ENCODE measurements at places on chromosomes 6 and 20.

DNA sequence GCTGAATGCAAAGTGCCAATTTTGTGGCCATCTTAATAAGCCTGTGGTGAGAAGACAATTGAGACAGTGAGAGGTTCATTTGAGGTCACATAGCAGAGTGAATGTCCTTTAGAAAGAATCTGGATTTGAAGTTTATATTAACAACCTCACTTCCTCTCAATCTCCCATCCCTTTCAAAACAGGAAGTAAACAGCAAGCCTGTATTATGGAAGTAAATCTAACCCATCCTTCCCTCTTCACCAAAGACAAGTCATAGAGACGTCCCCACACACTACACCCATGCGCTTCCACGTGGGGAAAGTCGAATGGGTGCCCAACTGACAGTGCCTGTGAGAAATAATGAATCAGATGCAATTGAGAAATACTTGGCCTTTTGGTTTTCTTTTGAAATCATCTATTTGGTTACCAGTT lies 28.8 kb upstream of the CCND3 start:
- no peak for DNase-seq

- no peak for DNase-seq
Observed at GRCh38 chr6:148857798-148858390, 111.1 kb downstream of the UST start.

- no peak for DNase-seq
Observed at GRCh38 chr6:130314271-130314670, 51.5 kb upstream of the TMEM200A start.

- no peak for DNase-seq
Observed at GRCh38 chr20:47370850-47371782, 14.6 kb upstream of the ZMYND8 start.

Data from stimulated activated CD4-positive, alpha-beta T cell treated with anti-CD3 and anti-CD28 coated beads, TNF-alpha, amount 100 ng/mL, for 1 hour (primary cell).